ENCODE measurements at places on chromosomes 16 and 17.

- DNase-seq = no peak
Measured at GRCh38 chr16:88381820-88382451, 823 bp upstream of the ZNF469 start.

- no peak for DNase-seq
Measured at GRCh38 chr17:767076-767475, 15.0 kb downstream of the GLOD4 start.

DNA sequence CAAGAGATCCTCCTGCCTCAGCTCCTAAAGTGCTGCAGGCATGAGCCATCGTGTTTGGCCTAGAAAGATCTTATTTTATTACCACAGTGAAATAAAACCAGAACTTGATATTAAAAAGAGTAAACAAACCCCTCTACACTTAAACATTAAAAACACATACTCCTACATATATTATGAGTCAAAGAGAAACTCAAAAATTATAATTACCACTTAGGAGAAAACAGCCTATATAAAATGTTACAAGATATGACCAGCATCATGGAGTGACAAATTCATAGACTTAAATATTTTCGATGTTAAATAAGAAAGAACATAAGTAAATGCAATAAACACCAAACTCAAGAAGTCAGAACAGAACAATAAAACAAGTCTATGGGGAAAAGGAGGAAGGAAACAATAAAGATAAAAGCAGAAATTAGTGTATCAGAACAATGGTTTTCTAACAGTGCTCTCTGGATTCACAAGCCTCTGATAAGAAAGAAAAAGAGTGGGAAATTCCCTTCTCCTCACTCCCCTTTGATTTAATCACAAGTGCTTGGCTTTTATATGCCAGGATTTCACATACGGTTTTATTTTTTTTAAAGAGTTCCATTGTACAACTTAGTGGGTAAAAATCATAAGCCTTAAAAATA is 23.0 kb downstream of the SKAP1 start:
- DNase-seq = no peak

DNA sequence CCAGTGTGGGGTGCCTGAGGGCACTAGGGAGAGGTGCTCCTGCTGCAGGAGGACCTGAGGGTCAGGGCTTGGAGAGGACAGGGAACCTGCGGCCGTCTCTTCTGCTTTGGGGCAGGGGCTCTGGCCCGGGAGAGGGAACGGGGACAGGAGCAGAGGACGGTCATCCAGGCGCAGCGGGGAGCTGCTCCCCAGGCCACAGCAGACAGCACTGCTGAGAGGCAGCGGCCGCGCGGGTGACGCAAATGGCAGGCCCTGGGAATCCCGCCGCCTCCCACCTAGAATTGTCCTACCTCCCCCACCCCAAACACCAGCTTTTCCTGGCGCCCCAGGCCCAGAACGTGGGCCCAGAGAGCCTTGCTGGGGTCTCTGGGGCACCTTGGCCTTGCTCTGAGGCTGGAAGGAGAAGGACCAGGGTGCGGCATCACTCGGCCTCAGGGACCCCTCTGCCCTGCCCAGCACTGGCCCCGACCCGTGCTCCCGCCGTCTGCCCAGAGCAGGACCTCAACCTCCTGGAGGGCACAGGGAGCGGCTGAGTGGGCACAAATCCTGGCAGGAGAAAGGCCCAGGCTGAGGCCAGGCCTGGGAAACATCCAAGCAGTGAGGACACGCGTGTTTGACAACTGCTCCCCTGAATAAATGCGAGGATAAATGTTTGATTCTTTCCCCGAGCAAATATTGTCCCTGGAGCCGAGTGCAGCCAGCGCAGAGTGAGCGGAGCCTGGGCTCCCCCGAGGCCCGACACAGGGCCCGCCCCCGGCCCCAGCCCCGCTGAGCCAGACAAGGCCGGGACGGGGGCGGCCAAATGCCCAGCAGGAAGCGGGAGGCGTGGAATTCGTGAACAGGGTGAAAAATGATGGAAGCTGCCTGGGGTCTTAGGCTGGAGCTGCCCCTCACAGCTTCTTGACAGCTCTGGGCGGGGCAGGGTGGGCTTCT is 8.5 kb downstream of the SSTR5 start:
- DNase-seq = no peak

- DNase-seq = no peak
Measured at GRCh38 chr16:35210681-35211433, 1751.4 kb downstream of the TP53TG3F start.

DNA sequence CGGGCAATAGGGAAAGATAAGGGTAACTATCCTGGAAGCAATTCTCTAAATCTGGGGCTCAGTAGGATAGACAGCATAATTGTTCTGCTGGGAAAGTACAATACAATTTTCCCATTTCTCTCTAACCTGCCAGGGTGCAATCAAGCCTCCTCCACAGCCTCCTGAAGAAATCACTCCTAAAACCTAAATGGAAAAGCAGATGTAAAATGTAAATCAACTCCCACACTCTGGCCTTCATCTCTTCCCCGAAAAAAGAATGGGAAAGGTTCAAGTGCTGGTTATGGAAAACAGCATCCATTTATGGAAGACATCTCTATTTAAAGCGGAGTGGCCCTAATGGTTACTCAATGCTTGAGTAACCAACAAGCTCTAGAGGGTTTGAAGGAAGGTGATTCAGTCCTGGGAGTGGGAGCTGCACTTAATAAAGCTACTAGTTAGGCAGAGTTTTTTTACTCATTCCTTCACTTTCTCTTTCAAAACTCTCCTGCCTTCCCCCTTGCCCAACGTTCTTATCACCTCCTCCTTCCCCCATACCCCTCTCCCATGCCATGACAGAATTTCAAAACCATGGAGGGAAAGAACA is 5.1 kb downstream of the MMD start:
- peak; percentile 36 for DNase-seq

- DNase-seq = no peak
Measured at GRCh38 chr16:47386201-47386718, 74.6 kb downstream of the ITFG1 start.

GRCh38 chr17:72422505-72423285 is 301.9 kb downstream of the SOX9 start:
- DNase-seq = peak; percentile 42

DNA sequence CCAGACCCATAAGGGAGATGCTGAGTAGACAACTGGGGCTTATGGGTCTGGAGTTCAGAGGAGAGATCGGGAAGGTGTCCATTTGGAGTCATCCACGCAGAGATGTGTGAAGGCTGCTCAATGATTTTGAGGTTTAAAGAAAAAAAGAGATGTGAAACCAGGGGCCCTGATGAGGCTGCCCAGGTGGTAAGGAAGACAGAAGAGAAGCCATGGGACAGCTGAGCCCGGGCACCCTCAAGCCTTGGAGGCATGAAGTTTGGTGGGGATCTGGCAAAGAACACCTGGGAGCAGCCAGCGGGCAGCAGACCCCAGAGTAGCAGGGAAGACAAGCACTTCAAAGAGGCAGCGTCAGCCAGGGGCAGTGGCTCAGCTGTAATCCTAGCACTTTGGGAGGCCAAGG is 20.8 kb upstream of the MYO15B start:
- no peak for DNase-seq

GRCh38 chr17:65533056-65533745 is 28.2 kb downstream of the AXIN2 start:
- no peak for DNase-seq

GRCh38 chr17:69348429-69348828 is 21.5 kb upstream of the ABCA5 start:
- no peak for DNase-seq

GRCh38 chr16:86672179-86672863 is 94.0 kb downstream of the FOXL1 start:
- DNase-seq = no peak

DNA sequence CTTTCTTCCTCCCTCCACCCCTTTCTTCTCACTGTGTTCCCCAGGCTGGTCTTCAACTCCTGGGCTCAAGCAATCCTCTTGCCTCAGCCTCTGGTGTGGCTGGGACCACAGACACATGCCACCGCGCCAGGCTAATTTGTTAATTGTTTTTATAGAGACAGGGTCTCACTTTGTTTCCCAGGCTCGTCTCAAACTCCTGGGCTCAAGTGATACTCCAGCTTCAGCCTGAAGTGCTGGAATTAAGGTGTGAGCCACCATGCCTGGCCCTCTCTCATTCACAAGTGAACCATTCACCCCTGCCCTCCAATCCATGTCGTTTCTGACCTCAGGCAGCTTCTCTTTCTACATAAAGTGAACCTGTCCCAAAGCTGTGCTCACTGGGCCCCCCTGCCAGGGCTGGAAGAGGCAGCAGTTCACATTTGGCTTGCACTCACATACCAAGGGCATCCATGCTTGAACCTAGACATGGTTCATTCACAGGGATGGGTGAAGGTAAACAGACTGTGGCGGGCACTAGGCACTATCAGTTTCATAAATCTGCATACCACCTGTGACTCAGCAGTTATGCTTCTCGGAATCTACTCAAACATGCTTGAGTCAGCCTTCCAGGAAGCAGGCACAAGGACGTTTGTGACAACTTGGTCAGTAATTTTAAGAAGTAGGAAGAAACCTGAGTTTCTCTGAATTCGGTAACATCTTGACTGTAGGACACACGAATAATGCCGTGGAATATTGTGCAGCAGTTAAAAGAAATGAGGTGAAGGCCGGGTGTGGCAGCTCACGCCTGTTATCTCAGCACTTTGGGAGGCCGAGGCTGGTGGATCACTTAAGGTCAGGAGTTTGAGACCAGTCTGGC is 6.0 kb upstream of the RNF213 start:
- peak; percentile 58 for DNase-seq

Data from skeletal muscle cell (primary cell).